Hepatocyte (in vitro differentiated cells): ENCODE measurements at places on chromosomes 5 and 9. TPM values are rescaled to one million over a fixed set of nuclear protein-coding genes. Genes with fewer than 3 reads are reported as not detected.

GRCh38 chr9:98839724-98840123 is 32.3 kb downstream of the GALNT12 start:
- H3K4me3 ChIP-seq, result no peak overlapping the region
- H3K36me3 ChIP-seq, result no peaks in the 10 kb centered on the region
- H3K27ac ChIP-seq, result no peak overlapping the region

The NOXA1 gene
- total RNA-seq, result 7.2 and 8.2 TPM in 2 replicates

GRCh38 chr5:54049963-54050362 is 260.4 kb downstream of the ARL15 start:
- H3K36me3 ChIP-seq, result no peaks in the 10 kb centered on the region
- peaks cover 16% of the 10 kb centered on the region for H3K4me1 ChIP-seq
- no peak overlapping the region for H3K27ac ChIP-seq
- H3K4me3 ChIP-seq, result no peak overlapping the region

GRCh38 chr9:134962973-134963364 is 45.3 kb upstream of the FCN1 start:
- H3K4me1 ChIP-seq, result no peaks in the 10 kb centered on the region
- no peaks in the 10 kb centered on the region for H3K27me3 ChIP-seq
- H3K4me3 ChIP-seq, result no peak overlapping the region
- no peak for DNase-seq
- H3K27ac ChIP-seq, result no peak overlapping the region
- no peaks in the 10 kb centered on the region for H3K36me3 ChIP-seq

The CMYA5 gene
- 2.0 and 3.5 TPM in 2 replicates for total RNA-seq

The ROR2 gene
- 24.7 and 29.5 TPM in 2 replicates for total RNA-seq

The CYLC2 gene
- total RNA-seq, result not detected in 2 replicates

- DNase-seq, result no peak
- no peak overlapping the region for H3K4me3 ChIP-seq
Observed at GRCh38 chr5:166982226-166982625, 1309.2 kb upstream of the WWC1 start.

The BSPRY gene
- total RNA-seq, result 4.8 and 6.1 TPM in 2 replicates

- H3K4me1 ChIP-seq, result peaks cover 23% of the 10 kb centered on the region
- no peak overlapping the region for H3K4me3 ChIP-seq
- no peaks in the 10 kb centered on the region for H3K27me3 ChIP-seq
- DNase-seq, result no peak
- H3K27ac ChIP-seq, result no peak overlapping the region
Observed at GRCh38 chr9:5835808-5836207, 2.9 kb upstream of the ERMP1 start.

- peaks cover 8% of the 10 kb centered on the region for H3K4me1 ChIP-seq
- H3K36me3 ChIP-seq, result no peaks in the 10 kb centered on the region
Observed at GRCh38 chr5:137209232-137209809, 289.8 kb downstream of the SPOCK1 start.

GRCh38 chr9:31916591-31917241 is 467.7 kb upstream of the ACO1 start:
- no peak overlapping the region for H3K27ac ChIP-seq
- H3K4me3 ChIP-seq, result no peak overlapping the region
- H3K4me1 ChIP-seq, result no peaks in the 10 kb centered on the region
- no peaks in the 10 kb centered on the region for H3K36me3 ChIP-seq
- no peaks in the 10 kb centered on the region for H3K27me3 ChIP-seq
